ENCODE measurements at places on chromosomes 4 and X. TPM values are rescaled to one million over a fixed set of nuclear protein-coding genes. Genes with fewer than 3 reads are reported as not detected.

DNA sequence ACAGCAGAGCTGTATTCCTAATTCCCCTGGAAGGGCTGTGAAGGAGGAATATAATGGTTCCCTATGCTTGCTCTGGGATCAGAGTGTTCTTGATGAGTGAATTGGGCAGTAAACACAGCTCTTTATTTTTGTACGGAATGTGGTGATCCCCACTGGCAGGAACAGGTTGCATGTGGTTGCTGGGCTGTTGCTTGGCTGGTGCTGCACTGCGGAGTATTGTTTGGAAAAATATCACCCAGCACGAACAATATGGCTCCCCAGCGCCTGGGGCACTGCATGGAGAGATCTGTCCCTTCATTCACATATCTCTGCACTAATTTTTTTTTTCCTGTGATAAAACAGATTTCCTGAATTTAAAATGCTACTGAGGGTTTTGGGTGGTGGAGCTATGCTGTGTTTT lies 119.7 kb downstream of the MGST2 start:
- no peak for DNase-seq

- no peak for DNase-seq
These were observed 30.8 kb upstream of the FAM241A start for GRCh38 chr4:112114452-112114851.

GRCh38 chrX:44621078-44621477 lies 78.4 kb upstream of the FUNDC1 start:
- no peak for DNase-seq

DNA sequence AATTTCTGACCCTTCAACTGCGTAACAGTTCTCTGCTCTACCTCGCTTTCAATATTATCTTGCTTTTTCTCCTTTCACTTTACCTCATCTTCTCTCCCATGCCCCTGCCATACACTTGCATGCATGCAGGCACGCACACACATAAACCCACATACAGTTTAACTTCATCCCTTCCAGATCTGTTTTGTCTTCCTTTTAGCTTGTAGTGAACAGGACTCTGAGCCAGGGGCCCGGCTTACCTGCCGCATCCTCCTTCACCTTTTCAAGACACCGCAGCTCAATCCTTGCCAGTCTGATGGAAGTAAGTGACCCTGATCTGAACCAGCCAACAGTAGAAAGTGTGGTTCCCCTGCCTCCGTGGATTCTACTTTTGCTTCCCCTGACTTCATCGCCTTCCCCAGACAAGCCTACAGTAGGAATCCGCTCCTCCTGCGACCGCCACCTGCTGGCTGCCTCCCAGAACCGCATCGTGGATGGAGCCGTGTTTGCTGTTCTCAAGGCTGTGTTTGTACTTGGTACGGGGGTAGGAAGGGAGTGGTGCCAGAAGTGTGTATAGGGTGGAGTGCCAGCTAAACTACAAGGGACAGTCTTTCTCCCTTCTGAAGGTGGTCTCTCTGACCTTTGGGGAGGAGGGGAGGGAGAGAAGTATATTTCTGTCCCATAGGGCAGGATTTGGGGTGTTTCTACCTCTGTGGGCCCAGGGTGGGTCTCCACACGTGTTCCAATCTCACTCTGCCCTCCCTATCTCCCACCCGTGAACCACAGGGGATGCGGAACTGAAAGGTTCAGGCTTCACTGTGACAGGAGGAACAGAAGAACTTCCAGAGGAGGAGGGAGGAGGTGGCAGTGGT lies 10.7 kb downstream of the MED12 start:
- DNase-seq, result peak; percentile 49

Gene FGF13
- 66.3 TPM for polyA plus RNA-seq

Measured in muscle of arm (tissue), 14 donors.